ENCODE measurements at places on chromosomes 3 and 15.

DNA sequence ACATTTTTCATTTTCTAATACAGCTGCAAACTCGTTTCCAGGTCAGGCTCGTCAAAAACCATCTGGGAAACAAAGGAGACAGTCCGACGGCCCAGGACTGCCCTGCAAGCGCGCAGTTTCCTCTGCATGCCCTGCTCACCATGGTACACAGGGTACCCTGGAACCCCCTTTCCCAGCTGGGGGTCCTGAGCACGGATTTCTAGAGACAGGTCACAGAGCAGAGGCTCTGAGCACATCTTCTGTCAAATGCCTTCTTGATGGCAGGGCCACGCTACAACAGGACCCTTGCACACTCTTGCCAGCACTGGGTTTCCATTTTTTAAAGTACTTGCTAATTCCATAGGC, 8.1 kb downstream of the ZXDC start:
- no peak for DNase-seq

DNA sequence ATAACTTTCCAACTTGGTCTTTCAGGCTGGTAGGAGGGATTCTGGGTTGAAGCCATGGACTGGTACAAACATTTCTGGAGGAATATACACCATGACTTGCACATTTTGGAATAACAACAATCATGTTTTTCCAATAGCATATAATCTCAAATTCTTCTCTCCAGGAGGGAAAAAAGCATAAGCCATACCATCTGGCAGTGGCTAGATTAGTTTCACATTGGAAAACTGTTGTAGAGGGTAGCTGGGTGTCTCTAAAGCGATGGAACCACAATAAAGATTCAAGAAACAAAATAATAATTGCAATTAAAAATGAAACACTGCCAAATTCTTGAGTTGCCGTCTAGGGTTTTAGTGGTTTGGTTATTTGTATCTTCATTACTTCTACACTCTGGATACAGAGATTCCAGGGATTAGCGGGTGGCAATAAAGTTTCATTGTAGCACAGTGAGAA, 278.5 kb upstream of the RASGRP1 start:
- no peak for DNase-seq

- DNase-seq, result no peak
Measured at GRCh38 chr15:77738038-77738370, 105.3 kb upstream of the LINGO1 start.

- DNase-seq, result peak; percentile 25
Measured at GRCh38 chr15:57532731-57533447, 58.8 kb upstream of the MYZAP start.

GRCh38 chr3:113744941-113745755, 901 bp downstream of the NAA50 start:
- DNase-seq, result peak; percentile 92

DNA sequence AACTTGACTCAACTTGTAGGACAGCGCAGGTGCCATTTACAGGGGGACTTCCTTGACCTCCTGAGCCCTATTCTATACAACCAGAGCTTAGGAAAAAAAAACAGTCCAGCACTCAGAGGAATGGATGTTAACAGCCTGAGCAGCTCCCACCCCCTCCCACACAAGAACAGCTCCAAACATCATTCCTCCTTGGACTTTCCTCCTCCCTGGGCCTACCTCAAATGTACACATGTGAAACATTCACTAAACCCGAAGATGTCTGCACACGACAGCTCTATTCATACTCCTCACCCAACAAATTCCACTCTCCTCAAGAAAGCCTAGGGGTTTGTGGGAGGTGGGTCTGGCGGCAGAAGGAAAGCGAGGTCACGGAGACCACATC, 503 bp upstream of the ATRIP start:
- DNase-seq, result no peak

DNA sequence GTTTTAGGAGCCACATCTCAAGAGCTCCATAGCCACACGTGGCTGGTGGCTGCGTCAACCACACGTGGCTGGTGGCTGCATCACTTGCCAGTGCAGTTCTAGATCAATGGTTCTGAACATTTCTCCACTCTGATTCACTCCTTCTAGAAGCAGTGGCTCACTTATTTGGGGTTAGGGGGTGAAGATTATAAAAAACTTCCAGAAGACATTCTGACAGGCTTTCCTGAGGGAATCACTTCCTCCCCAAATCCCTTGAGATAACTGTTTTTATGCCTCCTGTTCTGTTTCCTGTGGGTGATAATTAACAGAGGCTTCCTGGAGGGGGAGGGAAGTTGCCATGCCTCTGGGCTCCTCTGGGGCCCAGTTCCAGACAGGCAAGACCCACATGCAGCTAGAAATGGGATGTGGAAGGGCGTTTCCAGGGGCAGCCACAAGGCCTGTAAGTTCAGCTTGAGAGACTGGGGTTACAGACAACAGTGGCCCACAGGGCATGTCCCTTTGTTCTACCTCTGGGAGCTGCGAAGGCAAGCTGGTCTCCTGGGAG, 23.6 kb downstream of the HEG1 start:
- DNase-seq, result no peak

DNA sequence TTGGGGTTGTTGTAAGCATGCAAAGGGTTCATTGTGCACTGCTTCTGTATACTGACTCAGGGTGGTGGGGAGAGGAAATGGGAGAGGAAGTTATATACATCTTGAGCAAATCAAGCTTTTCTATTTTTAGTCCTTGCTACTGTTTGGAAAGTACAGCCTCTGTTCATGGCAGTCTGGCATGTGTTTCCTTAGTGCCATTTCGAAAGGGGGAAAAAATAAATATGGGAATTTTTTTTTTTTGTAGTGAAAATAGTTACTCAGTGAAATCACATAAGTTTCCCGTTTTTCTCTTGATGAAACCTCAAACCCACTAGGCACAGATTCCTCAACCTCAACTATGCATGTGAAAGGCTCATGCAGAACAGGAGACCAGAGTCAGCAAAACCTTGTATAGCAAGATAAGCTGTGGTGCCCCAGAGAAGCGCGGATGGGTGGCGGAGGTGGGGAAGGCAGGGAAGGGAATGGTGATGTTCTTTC, 353.3 kb downstream of the LPP start:
- DNase-seq, result peak; percentile 92

DNA sequence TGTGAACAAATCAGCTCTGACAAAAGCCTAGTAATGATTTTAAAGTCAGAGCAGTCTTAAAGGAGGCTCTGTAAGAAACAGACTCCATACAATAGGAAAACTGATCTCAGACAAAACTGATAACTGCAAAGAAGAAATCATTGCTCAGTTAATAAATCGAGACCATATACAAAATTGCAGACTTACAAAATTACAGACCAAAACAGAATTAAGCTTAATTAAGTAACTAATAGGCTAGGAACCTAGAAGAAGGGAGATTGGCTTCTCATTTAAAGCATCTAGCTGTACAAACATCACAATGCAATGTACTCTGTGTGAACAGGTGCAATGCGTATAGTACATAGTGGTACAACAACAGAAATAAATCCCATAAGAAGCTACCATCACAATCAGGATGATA, 46.3 kb downstream of the ZBTB20 start:
- DNase-seq, result no peak

Measured in inflammatory macrophage treated with lipopolysaccharide for 1 hour (primary cell).